Epithelial cell of proximal tubule (primary cell): ENCODE measurements at places on chromosomes 3 and 15. TPM values are rescaled to one million over a fixed set of nuclear protein-coding genes. Genes with fewer than 3 reads are reported as not detected.

FAM3D gene
- total RNA-seq, result not detected in 2 replicates

GRCh38 chr3:71649757-71650156, 66.2 kb upstream of the FOXP1 start:
- no peak for DNase-seq

DNAH12 gene
- not detected in 2 replicates for total RNA-seq

FEZF2 gene
- not detected in 2 replicates for total RNA-seq

PAK6 gene
- 4.5 and 7.1 TPM in 2 replicates for total RNA-seq

SLC28A1 gene
- total RNA-seq, result not detected in 2 replicates

ELL3 gene
- total RNA-seq, result 5.1 and 7.6 TPM in 2 replicates

SUSD5 gene
- 0.92 and 2.3 TPM in 2 replicates for total RNA-seq

P2RY1 gene
- total RNA-seq, result 0.06 and 0.51 TPM in 2 replicates

- no peak for DNase-seq
These were observed 25.0 kb downstream of the MIX23 start for GRCh38 chr3:122357828-122358702.

DNA sequence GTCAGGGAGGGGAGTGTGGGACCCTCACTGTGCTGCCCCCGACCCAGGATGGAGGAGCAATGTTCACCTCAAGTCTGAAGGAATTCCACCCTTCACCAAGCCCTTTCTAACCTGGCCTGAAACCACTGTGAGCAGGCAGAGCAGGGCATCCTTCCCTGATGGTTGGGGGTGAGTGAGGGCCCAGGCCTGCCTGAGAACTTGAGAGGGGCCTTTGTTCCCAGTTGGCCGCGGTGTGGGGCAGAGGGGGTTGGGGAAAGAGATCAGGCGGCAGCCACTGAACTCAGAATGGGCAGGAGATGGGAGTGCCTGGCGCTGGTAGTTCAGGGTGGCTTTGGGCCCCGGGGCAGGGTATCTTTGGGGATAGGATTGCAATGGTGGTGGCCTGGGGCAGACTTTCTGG, 103.5 kb upstream of the RPL32 start:
- DNase-seq, result no peak

DNA sequence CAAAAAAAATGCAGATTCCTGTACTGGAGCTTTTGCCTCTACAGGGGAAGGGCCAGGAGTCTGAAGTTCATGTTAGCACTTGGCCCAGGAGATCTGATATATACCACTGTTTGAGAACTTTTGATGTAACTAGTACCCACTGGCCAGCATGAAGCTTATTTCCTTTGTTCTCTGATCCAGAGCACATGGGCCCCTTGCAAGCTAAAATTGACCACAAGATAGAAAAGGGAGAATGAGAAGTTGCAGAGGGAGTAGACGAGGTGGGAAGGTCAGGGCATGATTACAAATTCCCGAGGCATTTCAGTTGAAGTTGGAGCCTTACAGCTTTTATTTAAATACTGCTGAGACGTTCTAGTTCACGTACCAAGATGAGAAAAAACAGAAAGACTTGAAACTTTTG, 28.2 kb downstream of the TGM4 start:
- DNase-seq, result no peak

DNA sequence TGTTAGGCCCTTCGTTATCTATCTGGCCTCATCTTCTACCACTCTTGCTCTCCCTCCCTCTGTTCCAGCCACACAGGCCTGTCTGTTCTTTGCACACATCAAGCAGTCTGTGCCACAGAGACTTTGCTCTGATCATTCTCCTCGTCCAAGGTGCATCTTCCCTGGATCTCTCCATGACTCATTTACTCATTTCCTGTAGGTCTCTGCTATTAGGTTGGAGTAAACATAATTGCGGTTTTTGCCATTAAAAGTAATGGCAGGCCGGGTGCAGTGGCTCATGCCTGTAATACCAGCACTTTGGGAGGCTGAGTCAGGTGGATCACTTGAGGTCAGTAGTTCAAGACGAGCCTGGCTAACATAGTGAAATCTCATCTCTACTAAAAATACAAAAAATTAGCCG, 9.5 kb upstream of the C3orf49 start:
- peak; percentile 49 for DNase-seq

ESYT3 gene
- total RNA-seq, result 0.87 and 2.2 TPM in 2 replicates

- no peak for DNase-seq
These were observed 4.6 kb downstream of the FBXL22 start for GRCh38 chr15:63601704-63602185.

DNA sequence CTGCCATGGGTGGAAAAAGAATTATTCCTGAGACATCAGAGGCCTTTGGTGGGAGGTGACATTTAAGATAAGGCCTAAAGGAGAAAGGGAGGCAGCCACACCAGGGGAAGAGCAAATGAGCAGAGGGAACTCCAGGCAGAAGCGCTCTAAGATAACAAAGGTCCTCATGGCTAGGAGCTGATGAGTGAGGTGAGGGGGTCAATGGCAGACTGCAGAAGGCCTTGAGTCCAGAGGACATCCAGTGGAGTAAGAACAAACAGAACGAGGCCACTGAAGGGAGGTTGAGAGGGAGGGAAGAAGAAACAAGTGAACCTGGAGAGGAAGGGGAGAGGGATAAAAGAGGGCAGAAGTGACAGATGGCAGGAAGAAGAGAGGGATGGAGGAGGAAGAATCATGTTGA, 97.3 kb downstream of the CTNNB1 start:
- no peak for DNase-seq

TRPM1 gene
- total RNA-seq, result not detected in 2 replicates

GRCh38 chr3:178494386-178494785, 41.9 kb upstream of the KCNMB2 start:
- DNase-seq, result no peak

HGD gene
- total RNA-seq, result 5.9 and 18.1 TPM in 2 replicates

- no peak for DNase-seq
These were observed 17.1 kb upstream of the TASOR start for GRCh38 chr3:56700151-56700550.

GRCh38 chr15:82132742-82133141, 86.9 kb upstream of the MEX3B start:
- peak; percentile 76 for DNase-seq

MST1 gene
- 4.3 and 5.5 TPM in 2 replicates for total RNA-seq

- DNase-seq, result no peak
These were observed 29.4 kb upstream of the MYZAP start for GRCh38 chr15:57562196-57562769.

DNA sequence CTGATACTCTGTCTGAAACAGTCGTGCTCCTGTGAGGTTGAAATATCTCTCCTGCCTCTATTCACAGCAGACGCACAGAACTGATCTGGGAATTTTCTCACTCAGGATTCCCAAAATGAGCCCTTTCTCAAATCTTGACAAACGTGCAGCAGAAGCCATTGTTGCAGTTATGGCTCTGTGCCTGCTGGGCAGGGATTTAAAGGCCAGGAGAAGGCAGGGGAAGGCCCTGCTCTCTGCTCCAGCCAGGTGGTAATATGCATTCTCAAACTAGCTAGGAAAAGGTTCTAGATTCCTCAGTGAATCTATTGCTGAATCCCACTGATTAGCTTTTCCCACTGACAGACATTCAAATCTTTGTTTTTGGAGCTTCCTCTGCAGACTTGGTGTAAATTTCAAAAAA, 2.2 kb downstream of the MINAR1 start:
- DNase-seq, result no peak

DNA sequence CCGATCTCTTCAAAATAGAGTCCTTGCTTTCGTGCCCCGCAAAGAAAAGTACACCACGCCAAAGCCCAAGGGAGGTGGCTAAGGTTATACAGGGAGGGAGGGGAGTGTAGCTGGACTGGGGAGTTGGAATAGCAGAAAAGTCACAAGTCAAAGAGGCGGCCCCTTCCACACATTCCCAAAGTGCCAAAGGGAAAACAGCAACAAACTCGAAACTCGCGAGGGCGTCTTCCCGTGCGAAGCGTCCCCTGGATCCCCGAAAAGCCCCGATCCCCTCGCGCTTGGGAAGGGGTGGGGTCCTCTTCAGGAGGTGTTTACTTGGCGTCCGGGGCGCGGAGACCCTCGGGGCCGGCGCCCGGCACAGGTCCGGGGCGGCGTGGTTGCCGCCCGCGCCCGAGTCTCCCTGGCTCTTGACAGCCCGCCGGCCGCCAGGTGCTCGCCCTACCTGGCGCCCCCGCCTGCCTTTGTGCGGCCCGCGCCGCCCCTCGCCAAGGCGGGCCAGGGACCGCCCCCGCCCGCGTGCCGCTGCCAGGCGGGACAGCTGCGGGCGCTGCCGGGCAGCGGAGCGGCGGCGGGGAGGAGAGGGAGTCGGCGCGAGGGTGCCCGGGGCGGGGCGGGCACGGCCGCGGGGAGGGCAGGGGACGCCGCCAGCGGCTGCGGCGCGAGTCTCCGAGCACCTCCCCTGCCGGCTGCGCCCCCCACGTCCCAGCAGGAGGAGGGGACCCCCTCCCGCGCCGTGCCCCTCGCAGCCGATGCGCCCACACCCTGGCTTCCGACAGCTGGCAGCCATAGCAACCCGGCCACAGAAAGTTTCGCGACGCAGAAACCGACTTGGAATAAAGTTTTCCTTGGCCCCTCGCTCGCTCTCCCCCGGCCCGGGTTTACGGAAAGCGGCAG, 966 bp downstream of the MYO1E start:
- DNase-seq, result no peak

AGTR1 gene
- total RNA-seq, result 0.12 and 0.14 TPM in 2 replicates

DNA sequence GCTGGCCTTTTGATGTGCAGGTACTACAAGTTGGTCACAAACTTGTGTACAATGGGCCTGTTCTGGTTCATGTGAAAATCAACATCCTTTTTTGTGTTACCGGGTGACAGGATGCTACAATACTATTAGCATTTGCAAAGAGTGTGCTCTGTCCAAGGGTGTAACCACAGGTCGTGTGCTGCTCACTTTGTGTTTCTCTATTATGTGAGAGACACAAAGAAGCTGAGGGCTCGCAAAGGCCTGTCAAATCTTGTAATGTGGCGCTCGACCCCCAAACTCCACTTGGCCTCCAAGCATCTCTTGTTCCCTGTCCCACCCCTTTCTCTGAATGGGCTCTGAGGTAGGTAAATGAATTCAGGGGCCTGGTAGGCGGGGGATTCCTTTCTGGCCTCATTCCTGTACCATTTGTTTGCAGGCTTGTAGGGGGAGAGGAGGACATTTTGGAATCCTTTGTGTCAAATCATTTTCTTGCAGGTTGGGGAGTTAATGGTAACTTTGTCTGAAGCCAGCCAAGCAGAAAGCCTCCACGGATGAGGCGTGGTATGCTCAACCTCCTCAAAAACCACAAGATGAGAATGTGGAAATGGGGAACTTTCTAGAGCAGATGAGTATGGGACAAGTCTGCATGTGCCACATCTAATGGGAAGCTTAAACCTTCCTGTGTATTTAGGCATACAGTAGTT, 109.1 kb downstream of the OPA1 start:
- DNase-seq, result peak; percentile 43

GRCh38 chr3:81463781-81464180, 297.7 kb downstream of the GBE1 start:
- DNase-seq, result no peak

- DNase-seq, result no peak
These were observed 173.9 kb upstream of the LMCD1 start for GRCh38 chr3:8327739-8328138.

GRCh38 chr15:68817304-68818065, 3.2 kb downstream of the ANP32A start:
- no peak for DNase-seq
